HTR-8/SVneo (cell line): ENCODE measurements at places on chromosomes 13 and 19.

- no peak for DNase-seq
Measured at GRCh38 chr13:29281932-29282495, 313.5 kb downstream of the SLC7A1 start.

DNA sequence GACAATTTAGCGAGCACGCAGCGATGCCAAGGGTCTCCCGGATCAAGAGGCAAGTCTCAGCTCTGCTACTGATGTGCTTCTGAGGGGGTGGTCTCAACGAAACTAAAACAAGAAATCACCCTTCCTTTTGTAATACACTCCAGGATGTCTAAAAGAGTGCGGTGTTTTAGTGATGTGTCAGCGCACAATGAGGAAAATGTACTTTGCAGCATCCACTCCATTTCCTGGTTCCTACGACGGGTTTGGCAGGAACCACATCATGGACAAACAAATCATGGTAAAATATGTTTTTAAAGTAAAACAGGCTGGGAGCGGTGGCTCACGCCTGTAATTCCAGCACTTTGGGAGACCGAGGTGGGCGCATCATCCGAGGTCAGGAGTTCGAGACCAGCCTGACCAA lies 154.0 kb upstream of the TSC22D1 start:
- no peak for DNase-seq

DNA sequence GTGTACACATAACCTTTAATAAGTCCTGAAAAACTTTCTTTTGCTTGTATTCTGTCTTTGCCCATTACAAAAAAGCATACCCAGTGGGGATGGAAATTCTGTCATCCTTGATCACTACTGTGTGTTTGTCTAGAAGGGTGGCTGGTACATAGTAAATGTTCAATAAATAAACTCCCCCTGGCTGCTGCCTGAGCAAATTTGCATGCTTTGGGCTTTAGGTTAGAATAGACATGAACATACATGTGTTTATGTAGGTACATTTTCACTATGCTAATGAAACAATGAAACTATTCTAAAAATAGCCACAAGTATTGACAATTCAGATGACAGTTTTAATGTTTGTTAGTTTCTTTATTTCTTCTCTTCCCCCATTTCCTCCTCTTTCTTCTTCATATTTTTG lies 36.1 kb downstream of the TNFSF13B start:
- DNase-seq: no peak

DNA sequence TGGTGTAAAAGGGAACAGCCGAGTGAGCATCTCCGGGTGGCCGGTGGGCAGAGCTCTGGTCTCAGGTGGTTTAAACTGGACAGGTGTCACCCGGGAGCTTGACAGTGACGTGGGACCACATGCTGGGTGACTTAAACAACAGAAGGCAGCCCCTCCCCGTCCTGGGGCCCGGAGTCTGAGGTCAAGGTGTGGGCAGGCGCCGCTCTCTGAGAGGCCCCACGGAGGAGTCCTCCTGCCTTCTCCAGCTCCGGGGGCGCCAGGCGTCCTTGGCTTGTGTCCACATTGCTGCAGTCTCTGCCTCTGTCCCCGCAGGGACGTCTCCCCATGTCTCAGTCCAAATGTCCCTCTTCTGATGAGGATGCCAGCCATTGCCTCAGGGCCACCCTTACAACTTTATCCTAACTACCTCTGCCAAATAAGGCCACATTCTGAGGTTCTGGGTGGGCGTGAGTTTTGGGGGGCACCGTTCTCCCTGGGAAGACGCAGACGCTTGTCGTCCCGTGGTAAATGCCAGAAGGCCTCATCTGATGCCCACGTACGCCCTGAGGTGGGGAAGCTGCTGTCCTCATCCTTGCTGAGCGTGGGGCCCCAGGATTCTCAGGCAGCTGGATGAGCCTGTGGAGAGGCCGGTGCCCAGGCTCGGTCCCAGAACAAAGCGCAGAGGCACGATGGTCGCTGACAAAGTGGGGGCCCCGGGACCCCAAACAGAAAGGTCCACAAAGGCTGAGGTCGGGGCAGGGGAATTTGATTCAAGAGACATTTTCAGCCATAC lies 12.9 kb downstream of the GZMM start:
- no peak for DNase-seq

DNA sequence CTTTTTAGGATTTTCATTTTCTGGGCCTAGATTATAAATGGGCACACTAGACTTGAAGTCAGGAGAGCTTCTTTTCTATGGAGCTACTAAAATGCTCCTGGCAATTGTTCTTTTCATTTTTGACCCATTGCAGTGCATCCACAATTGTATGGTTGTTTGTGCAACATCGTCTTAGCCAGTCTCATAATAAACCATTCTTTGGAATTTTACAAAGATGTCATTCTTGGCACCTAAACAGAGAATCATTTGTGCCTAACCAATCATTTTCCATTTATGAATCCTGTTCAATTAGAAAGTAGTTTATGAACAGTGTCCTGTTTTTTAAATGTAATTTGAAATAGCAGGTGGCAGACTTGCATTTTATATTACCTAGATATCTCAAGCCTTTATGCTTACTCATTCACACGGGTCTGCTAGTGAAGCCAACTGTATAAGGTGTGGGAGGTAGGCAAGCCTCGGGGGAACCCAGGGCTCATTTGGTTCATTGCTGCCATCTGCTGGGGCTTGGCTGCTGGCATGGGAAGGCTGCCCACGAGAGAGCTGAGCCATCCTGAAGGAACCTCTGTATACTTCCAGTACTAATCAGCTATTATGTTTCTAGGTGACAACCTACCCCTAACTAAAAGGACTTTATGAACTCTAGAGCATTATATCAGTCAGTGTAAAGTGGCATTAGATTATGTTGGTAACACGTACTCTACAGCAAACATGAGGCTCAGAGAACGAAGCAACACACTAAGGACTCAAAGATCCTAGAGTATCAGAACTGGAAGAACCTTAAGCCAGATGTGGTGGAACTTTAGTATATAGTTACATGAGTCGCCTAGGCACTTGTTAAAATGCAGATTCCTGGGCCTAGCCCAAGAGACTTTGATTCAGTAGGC lies 60.0 kb downstream of the TPT1 start:
- peak; percentile 65 for DNase-seq

DNA sequence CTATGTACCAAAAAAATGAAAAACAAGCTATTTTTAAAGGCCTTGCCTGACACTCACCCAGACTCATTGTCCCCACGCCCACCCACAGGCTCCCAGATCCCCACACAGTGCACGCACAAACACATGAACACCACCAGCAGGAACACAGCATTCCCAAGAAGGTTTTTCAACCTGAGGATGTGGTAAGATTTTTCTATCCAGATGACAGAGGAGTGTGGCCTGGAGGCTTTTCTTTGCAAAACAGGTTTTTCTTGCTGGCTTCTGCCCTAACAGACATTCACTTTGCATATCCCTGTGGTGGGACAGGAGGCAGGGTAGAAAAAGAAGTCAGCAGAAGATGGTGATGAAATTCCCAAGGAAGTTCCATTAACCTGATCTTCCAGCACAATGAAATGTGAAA lies 97.8 kb downstream of the KLF12 start:
- DNase-seq: no peak

- no peak for DNase-seq
Measured at GRCh38 chr13:46113596-46113995, 8.8 kb upstream of the CPB2 start.

DNA sequence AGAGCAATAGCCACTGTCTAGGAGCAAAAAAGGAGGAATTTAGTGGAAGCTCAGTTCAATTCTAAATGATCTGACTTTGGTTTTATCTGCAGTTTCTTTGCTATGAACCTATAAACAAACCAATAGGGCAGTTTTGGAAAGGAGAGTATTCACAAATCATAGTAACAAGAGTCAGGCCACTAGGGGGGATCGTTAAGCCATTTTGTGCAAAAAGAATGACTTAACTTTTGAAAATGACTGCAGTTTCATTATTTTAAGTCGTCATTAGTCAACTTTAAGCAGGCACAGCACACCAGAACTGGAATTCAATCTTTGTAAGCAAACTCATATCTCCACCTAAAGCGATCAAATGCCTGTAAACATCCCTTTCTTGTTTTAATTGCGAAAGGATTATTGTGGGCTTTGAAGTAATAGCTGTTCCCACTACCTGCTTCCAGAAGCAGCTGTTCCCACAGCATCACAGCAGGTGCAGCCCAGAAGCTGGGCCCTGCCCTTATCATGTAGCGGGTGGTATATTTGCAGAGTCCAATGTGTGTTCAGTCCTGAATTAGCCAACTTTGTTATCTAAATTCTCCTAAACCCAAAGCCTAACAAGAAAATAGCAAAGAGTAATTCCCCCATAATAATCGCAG lies 51.5 kb downstream of the SOX21 start:
- DNase-seq: no peak

DNA sequence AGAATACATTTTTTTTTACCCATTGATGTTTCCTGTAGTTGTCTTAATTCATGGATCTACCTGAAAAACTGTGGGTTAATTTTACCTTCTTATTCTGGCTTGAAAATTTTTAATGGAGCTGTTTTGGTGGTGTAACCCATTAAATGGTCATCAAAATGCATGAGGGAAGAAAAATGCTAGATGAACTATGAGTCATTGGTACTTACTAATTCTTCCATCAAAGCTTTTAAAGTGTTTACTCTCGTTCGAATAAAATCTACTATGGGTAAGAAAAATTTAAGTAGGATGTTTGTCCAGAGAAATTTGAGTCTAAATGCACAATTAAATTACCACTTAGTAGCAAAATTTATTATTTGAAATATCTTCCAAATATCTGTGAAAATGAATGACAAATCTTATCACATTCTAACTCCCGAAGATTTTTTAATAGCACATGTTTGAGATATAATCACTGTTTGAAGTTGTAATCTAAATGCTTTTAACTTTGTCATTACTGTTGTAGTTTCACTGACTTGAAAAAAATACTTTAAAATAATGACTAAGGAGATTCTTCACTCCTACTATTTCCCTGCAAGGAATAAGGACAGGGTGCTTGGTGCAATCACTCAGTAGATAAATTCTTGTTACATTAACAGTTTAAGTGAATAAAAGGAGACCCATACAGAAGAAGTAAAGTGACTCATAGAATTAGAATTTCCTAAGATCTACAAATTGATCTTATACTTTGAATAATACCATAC lies 437.7 kb downstream of the IRS2 start:
- no peak for DNase-seq

DNA sequence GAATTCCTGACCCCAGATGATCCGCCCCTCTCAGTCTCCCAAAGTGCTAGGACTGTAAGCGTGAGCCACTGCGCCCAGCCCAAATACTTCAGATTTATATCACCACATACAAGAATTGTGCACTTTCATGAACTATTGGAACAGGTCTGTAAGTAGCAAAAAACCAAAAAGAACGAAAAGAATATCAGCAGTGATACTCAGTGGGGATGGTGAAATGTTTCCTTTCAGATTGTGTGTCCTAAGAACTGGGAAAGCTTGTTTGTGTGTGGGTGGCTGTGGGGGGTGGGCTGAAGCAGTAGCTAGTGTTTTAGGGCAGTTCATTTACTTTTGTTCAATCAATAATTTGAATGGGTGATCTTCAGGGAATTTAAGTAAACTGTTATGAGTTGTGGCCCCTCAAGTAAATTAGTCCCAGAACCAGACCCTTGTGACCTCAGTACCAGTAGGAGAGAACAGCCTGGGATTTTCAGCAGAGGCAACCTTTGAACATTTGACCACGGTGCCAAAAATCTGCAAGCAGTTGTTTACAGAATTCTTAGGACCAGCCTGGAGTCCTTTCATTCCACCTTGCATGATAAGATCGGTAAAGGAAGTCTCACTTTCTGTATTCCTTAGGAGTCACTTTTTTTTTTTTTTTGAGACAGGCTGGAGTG lies 106.6 kb downstream of the LRCH1 start:
- DNase-seq: no peak

DNA sequence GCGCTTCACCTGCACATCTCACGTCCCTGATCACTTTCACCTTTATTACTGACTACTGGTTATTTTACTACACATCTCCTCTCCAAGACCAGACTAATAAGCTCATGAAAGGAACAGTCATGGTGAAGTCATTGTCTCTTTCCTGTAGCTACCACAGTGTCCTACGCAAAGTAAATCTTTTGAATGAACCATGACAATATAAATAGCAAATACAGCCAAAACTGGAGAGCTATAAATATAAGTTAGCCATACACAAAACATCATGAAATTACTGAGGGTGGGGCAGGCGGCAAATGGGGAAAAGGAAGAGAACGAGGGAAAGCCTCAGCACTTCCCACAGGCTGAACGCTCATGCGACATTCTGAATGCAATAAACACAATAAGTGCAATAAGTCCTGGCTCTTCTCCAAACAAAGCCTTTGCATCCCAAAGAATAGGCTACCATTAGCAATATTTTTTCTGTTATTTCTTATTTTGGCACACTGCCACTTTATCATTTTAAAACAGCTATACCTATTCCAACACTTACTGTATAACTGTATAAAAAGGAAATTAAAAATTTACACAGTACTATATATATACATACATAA lies 62.5 kb downstream of the TUBGCP3 start:
- DNase-seq: no peak

DNA sequence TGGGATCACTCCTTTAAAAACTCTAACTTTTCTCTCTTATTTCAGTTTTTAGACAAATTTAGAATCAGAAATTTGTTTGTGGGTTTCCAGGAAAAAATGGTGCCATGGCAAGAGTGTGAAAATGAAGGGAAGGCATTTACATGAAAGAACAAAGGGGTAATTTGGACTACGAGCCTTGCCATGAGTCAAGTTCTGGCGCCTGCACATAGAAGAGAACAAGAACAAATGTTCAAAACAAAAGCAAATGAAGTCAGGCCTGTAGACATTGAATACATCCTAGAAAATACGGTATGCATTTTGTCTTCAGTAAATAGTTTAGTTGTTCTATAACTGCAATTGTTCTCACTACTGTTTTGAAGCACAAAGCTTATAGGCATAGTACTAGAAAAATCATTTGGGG lies 1390.5 kb downstream of the EFNB2 start:
- no peak for DNase-seq

- peak; percentile 73 for DNase-seq
Measured at GRCh38 chr19:38634757-38635482, 12.5 kb upstream of the ACTN4 start.

GRCh38 chr19:38946229-38947010 lies 15.7 kb downstream of the MRPS12 start:
- DNase-seq: no peak

GRCh38 chr13:42181381-42181953 lies 90.5 kb upstream of the AKAP11 start:
- DNase-seq: no peak

DNA sequence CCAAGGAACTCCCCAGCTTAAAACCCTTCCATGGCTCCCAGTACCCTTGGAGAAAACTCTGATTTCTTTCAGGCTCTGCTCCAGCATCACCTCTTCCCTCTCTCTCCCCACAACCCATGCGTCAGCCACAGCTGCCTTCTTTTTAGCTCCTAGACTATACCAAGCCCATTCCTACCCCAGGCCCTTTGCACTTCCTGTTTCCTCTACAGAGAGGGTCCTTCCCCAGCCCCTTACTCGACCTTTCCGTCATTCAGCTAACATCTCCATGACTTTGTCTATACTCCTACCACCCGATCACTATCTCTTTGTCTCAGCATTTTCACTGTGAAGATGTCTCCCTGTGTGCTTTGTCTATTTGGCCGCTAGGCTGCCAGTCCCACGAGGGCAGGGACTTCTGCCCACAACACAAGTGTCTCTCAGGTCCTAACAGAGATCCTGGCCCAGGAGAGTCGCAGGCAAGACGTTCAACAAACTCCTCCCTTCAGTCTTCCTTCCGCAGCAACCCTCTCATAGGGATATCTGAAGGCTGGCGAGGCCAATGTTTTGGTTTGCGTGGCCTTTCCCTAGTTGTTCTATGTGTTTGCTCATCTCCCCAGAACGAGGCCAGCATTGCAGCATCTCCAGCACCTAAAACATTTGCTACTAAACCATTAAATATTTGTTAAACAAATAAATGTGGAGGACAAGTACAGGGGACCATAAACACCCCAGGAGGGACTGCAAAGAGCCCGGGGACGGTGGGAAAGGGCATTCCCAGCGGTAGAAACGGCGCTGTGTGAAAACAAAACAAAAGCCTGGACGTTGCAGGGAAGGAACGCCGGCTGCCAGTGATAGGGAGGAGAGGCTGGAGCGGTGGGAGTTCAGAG lies 816 bp downstream of the CCNP start:
- no peak for DNase-seq
